ENCODE measurements at places on chromosomes 7 and 10.

GRCh38 chr10:11088709-11089108 lies 71.0 kb downstream of the CELF2 start:
- no peak overlapping the region for H3K27ac ChIP-seq
- H3K4me3 ChIP-seq = no peak overlapping the region
- no peaks in the 10 kb centered on the region for H3K36me3 ChIP-seq

GRCh38 chr10:17053513-17053912 lies 76.1 kb downstream of the CUBN start:
- no peaks in the 10 kb centered on the region for H3K4me1 ChIP-seq
- peaks cover 18% of the 10 kb centered on the region for H3K36me3 ChIP-seq
- no peak overlapping the region for H3K4me3 ChIP-seq
- no peaks in the 10 kb centered on the region for H3K27me3 ChIP-seq
- no peak for DNase-seq
- H3K27ac ChIP-seq = no peak overlapping the region

DNA sequence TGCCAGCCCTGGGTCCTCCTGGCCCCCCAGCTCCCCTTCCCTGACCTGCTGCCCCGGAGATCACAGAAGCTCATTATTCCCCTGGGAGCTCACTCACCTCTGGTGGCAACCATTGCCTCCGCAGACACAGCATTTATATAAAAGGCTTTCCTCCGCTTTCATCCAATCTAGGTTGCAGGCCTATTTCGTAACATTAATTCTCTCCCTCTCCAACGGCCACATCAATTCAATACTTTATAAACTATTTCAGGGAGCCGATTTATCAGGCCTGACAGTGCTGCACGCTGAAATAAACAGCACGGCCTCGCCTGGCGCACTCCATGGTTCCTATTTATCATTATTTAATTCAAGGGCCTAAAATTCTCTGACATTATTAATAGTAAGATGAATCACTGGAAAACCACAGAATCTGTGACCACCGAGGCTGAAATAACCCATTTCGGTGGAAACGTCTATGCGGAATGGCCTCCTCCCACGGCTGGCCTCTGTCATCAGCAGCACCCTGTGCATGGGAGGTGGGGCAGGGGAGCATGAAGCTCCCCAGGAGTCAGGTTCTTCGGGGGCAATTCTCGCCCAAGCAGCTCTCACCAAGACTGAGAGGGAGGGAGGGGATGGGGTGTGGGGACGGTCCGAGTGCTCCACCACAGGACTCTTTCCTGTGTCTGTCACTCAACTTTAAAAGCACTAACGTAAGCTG lies 249.3 kb upstream of the PFKP start:
- H3K27ac ChIP-seq = no peak overlapping the region
- H3K4me3 ChIP-seq = no peak overlapping the region
- no peaks in the 10 kb centered on the region for H3K36me3 ChIP-seq
- no peaks in the 10 kb centered on the region for H3K27me3 ChIP-seq
- DNase-seq = no peak

- no peaks in the 10 kb centered on the region for H3K36me3 ChIP-seq
- DNase-seq = no peak
- H3K4me3 ChIP-seq = no peak overlapping the region
- no peak overlapping the region for H3K27ac ChIP-seq
- no peaks in the 10 kb centered on the region for H3K4me1 ChIP-seq
These were observed 534.1 kb downstream of the ANKRD7 start for GRCh38 chr7:118758582-118758981.

DNA sequence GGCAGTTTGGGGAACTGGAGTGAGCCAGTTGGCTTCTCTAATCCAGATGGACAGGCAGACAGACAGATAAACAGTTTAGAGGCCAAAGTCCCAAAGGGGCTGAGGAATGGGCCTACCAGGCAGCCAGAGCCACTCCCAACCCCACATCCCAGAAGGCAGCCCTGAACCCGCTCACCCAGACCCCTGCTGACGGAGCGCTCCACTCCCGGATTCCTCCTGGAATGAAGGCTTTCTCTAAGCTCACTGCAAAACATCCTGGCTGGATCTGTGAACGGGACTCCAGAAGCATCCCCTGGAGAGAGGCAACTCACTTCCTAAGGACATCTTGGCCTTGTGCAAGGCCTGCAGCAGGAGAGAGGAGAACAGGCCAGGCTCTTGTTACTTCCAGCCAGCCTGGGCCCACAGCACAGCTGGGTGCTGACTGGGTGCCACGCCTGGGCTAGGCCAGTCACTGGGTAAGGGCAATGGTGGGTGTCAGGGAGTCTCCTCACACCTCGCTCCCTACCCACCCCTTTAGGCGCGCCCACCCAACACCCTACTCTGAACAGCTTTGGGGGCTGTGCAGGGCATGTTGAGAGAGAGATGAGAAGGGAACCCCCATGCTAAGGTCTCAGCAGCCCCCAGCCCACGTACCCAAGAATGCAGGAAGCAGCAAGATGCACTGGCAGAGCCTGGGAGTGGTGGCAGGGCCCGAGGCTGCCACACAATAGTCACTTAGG lies 168.6 kb upstream of the ZMIZ1 start:
- H3K36me3 ChIP-seq = no peaks in the 10 kb centered on the region
- DNase-seq = no peak
- H3K27ac ChIP-seq = no peak overlapping the region

DNA sequence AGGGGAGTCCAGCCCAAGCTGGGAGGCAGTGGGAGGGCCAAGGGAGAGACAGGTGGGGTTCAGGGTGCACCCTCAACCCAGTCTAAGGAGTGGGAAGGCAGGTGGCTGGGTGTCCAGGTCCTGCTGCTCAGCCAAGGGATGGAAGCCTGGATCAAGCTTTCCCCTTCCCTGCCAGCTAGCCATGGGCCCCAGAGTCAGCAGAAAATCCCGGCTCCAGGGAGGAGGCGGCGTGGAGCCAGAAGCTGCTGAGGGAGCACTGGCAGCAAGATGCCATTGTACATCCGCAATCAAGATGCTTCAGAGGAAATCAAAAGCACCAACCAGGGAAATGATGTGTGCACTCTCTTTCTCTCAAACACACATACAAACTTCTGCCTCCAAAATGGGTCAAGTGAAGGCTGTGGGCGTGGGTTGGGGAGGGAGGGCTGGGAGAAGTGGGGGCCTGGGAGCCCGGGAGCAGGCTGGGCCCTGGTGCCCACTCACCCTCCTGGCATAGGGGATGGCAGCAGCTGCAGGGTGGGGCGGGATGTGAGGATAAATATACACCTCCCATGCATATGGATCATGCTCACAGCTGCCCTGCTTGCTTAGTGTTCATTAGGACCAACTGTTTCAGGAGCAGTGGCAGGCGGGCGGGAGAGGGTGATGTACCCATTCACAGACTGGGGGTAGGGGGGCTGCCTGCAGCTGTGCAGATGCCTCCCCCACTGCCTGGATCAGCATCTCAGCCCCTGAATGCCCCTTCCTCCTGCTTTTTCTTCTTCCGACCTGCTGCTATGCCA lies 24.2 kb downstream of the TRIM8 start:
- no peaks in the 10 kb centered on the region for H3K4me1 ChIP-seq
- no peak overlapping the region for H3K27ac ChIP-seq
- no peak overlapping the region for H3K4me3 ChIP-seq
- H3K27me3 ChIP-seq = no peaks in the 10 kb centered on the region
- DNase-seq = no peak
- H3K36me3 ChIP-seq = no peaks in the 10 kb centered on the region

DNA sequence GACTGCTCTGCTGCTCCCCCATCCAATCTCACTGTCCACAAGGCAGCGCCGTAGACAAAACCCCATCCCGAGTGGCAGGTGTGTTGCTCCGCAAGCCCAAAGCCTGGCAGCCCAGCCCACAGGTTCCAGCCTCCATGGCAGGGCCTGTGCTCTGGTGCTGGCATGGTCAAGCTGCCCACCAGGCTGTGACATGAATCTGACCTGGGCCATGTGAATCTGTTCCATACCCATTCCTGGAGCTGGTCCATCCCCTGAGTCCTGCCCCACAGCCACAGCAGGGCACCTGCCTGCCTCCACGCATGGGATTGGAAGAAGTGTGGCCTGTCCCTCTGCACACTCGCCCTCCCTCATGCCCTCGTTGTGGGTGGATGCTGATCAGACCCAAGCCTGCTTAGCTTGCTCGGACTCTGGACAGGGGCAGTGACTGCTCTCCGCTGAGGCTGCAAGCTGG lies 128.8 kb downstream of the PTPN20 start:
- no peak overlapping the region for H3K27ac ChIP-seq
- H3K4me3 ChIP-seq = no peak overlapping the region
- no peaks in the 10 kb centered on the region for H3K36me3 ChIP-seq
- H3K27me3 ChIP-seq = peaks cover 4% of the 10 kb centered on the region

DNA sequence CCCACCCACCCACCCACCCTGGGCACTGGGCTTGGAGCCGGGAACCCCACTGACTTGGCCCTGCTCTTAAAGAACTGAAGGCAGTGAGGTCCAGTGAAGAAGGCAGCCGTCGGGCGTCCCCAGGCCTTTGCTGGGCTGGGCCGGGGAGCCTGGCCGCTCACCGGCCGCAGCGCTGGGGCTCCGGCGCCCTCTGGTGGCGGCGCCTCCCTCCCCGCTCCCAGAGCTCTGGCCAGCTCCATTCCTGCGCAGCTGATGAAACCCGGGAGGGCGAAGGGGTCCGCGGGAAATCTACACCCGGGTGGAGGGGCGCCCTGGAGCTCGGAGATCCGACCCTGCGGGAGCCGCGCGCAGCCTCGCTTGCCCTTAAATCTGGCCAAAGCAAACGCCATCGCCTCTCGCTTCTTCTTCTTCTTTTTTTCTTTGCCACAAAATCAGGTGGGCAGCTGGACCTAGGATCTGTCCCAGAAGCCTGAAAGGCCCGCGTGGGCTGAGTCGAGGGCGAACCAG lies 1.7 kb upstream of the CXCL12 start:
- H3K27ac ChIP-seq = no peak overlapping the region
- H3K4me1 ChIP-seq = no peaks in the 10 kb centered on the region
- peaks cover 9% of the 10 kb centered on the region for H3K27me3 ChIP-seq

- peak overlapping the region; percentile 92 for H3K27ac ChIP-seq
- H3K27me3 ChIP-seq = no peaks in the 10 kb centered on the region
- peak overlapping the region; percentile 96 for H3K4me3 ChIP-seq
- H3K4me1 ChIP-seq = peaks cover 56% of the 10 kb centered on the region
- no peak for DNase-seq
These were observed 2.4 kb downstream of the ALOX5 start for GRCh38 chr10:45376371-45376801.

All from memory B cell (primary cell).